ENCODE measurements at places on chromosomes 11 and 22. TPM values are rescaled to one million over a fixed set of nuclear protein-coding genes. Genes with fewer than 3 reads are reported as not detected.

Gene SYT12
- total RNA-seq, result 16.9 TPM

Gene ASCL3
- total RNA-seq, result not detected

- peaks cover 6% of the 10 kb centered on the region for H3K36me3 ChIP-seq
- no peak for DNase-seq
- H3K4me1 ChIP-seq, result no peaks in the 10 kb centered on the region
- H3K27me3 ChIP-seq, result no peaks in the 10 kb centered on the region
- H3K27ac ChIP-seq, result no peak overlapping the region
Observed at GRCh38 chr11:124657904-124658303, 15.6 kb downstream of the SIAE start.

- H3K27ac ChIP-seq, result no peak overlapping the region
- H3K4me3 ChIP-seq, result no peak overlapping the region
- no peaks in the 10 kb centered on the region for H3K4me1 ChIP-seq
- H3K36me3 ChIP-seq, result no peaks in the 10 kb centered on the region
- DNase-seq, result no peak
- no peaks in the 10 kb centered on the region for H3K27me3 ChIP-seq
Observed at GRCh38 chr11:38009932-38010331, 1411.9 kb upstream of the RAG2 start.

DNA sequence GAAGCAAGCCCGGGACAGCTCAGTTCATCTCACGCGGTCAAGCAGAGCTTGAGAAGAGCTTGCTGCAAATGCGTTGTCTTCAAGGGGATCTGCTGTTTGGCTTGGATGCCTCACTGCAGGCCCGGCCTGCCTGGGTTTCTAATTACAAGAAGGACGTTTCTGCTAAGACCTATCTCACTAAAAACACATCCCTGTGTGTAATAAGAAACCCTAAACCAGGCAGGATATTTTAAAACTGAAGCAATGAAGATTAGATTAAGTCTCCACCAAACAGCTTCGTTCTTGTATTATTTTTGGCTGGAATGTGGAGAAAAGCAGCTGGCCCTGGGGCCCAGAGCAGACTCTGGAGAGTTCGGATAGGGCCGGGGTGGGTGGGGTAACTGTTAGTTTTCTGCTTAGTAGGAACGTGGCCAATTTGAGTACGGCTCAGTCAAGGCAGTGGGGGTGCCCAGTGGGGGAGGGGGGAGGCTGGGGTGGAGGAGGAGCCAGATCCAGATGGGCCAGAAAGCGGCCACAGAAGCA, 6.0 kb downstream of the PKNOX2 start:
- peak overlapping the region; percentile 51 for H3K4me3 ChIP-seq
- H3K27ac ChIP-seq, result peak overlapping the region; percentile 73
- DNase-seq, result no peak
- H3K27me3 ChIP-seq, result no peaks in the 10 kb centered on the region
- H3K36me3 ChIP-seq, result no peaks in the 10 kb centered on the region

DNA sequence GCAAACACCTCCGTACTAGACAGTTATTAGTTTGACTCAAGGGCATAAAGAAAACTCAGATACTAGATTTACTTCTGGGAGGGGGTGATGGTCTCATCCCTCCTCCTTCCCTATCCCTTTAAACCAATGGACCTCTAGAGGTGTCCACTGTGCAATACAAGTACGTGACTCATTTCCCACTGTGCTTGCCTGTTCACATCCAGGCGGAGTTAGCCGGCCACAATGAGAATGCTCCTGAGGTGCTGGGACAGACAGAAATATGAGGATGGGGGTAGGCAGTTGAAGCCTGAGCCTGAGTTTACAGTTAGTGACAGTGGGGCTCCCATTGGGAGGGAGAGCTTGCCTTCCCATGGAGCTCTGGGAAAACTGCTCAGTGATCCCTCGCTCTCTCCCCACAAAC, 8.4 kb upstream of the PMM1 start:
- no peaks in the 10 kb centered on the region for H3K36me3 ChIP-seq
- no peak for DNase-seq
- H3K4me1 ChIP-seq, result no peaks in the 10 kb centered on the region
- no peak overlapping the region for H3K27ac ChIP-seq
- no peaks in the 10 kb centered on the region for H3K27me3 ChIP-seq
- no peak overlapping the region for H3K4me3 ChIP-seq

DNA sequence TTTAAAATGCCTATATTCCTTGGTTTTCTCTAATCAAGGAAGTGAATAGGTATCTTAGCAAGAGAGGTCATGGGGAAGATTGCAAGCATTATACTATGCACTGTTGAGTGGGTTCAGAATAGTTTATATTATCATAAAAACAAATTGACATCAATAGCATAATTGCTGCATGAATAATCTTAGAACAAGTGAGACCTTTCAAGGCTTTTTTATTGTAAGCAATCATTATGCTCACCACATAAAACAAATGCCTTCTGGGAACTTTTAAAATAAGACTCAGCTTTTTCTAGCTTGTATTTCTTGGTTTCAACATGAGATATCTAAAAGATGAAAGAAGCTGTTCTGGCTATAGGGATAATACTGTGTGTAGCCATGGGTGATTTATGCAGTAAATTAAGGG, 135.6 kb upstream of the ZC3H12C start:
- no peaks in the 10 kb centered on the region for H3K27me3 ChIP-seq
- H3K36me3 ChIP-seq, result no peaks in the 10 kb centered on the region
- H3K4me3 ChIP-seq, result no peak overlapping the region
- no peak for DNase-seq
- H3K27ac ChIP-seq, result no peak overlapping the region

DNA sequence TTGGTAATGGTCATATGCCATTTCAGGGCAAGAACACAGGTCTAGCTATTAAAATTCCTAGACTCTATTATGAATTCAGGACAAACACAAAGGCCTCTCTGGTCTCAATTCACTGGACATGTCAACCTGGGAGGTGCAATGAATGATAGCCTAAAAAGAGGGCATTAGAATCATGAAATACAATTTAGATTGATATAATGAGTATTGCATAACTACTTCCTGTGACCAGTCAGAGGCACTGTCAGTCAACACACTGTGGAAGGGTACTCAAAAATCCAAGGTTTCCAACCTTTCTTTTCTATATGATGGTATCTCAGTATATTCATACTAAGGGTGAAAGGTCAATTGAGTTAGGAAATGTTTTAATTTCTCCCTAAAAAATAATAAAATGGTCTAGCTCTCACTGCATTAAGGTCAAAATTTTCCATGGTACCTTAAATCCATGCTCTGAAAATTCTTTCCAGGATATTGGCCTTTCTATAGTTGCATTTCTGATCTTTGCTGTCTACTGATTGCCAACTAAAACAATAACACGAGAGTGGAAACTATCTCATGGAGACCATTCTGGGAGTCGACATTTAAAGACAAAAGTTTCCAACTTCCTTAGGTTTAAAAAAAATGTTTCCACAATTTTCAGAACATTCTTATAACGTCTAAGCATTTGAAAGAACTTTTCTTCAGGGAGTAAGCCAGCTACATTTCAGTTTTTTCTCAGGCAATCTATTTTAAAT, 81.7 kb upstream of the APOA1 start:
- H3K36me3 ChIP-seq, result no peaks in the 10 kb centered on the region
- DNase-seq, result no peak
- no peak overlapping the region for H3K27ac ChIP-seq
